ENCODE measurements at places on chromosomes 4 and X.
A peak's percentile ranks its signal among the peaks of the same experiment; 100 is the strongest.

GRCh38 chrX:111180750-111181240 lies 84.8 kb downstream of the PAK3 start:
- no peak overlapping the region for H3K27ac ChIP-seq
- no peaks in the 10 kb centered on the region for H3K36me3 ChIP-seq
- no peak overlapping the region for H3K4me3 ChIP-seq
- no peaks in the 10 kb centered on the region for H3K27me3 ChIP-seq
- no peak for DNase-seq
- H3K4me1 ChIP-seq, result no peaks in the 10 kb centered on the region

GRCh38 chr4:37980246-37980645 lies 20.0 kb downstream of the PTTG2 start:
- no peak overlapping the region for H3K4me3 ChIP-seq
- H3K27me3 ChIP-seq, result no peaks in the 10 kb centered on the region
- no peak for DNase-seq

DNA sequence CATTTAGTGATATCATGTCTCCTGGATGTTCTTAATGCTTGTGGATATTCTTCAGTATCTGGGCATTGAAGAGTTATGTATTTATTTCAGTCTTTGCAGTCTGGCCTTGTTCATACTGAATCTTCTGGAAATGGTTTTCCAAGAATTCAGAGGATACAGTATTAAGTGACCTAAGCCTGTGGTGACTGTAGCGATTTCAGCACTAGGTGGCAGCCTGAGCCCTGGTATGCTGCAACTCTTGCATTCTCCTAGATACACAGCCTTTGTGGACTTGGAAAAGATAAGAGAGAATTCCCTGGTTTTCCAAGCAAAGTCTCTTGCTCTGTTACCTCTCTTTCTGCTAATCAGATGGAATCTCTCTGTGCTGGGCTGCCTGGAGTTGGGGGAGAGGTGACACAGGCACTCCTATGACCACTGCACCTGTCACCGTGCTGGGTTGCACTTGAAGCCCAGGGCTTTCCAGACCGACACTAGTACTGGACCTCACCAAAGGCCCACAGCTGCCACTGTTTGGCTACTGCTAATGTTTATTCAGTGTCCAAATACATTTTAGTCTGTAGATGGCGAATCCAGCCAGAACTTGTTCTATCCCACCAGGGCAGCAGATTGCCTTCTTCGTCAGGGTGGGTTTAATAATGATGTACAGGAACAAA lies 19.3 kb upstream of the SPIN2A start:
- DNase-seq, result no peak
- H3K4me1 ChIP-seq, result no peaks in the 10 kb centered on the region
- no peak overlapping the region for H3K4me3 ChIP-seq

- H3K27ac ChIP-seq, result no peak overlapping the region
- no peaks in the 10 kb centered on the region for H3K36me3 ChIP-seq
- no peak overlapping the region for H3K4me3 ChIP-seq
- no peaks in the 10 kb centered on the region for H3K27me3 ChIP-seq
Measured at GRCh38 chrX:121479406-121479805, 432.0 kb downstream of the GLUD2 start.

GRCh38 chrX:31099536-31100090 lies 27.8 kb upstream of the FTHL17 start:
- no peaks in the 10 kb centered on the region for H3K27me3 ChIP-seq
- DNase-seq, result no peak
- H3K36me3 ChIP-seq, result no peaks in the 10 kb centered on the region
- no peaks in the 10 kb centered on the region for H3K4me1 ChIP-seq

DNA sequence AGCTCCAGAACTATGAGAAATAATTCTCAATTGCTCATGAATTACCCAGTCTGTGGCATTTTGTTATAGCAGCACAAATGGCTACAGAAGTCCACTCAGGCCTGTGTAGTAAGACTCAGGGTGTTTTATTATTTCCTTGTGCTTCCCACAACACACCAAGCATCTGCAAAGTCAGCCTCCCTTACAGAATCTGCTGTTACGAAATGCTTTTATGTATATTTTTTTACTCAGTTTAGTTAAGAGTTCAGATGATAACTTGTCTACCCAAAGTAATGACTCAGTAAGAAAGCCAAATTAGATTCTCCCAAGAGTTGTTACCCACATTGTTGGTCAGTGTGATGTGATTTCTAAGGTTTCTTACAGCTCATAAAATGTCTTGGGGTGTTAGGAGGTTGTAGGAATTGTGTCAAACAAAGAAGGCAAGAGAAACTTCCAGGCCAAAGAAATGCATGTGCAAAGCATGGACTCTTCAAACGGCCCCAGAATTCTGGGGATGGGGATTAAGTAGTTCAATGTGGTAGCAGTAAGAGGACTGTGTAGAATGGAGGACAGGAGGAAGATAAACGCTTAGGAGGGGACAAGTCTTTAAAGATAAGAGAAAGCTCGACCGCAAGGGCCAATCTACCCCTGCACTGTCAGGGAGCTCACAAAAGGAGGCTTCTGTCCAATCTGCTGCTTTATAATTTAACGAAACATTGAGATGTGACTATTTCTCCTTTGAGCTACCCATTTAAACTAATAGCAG lies 35.4 kb upstream of the TMEM184C start:
- H3K36me3 ChIP-seq, result no peaks in the 10 kb centered on the region
- no peaks in the 10 kb centered on the region for H3K27me3 ChIP-seq
- H3K27ac ChIP-seq, result no peak overlapping the region
- H3K4me1 ChIP-seq, result no peaks in the 10 kb centered on the region
- DNase-seq, result no peak
- H3K4me3 ChIP-seq, result no peak overlapping the region

DNA sequence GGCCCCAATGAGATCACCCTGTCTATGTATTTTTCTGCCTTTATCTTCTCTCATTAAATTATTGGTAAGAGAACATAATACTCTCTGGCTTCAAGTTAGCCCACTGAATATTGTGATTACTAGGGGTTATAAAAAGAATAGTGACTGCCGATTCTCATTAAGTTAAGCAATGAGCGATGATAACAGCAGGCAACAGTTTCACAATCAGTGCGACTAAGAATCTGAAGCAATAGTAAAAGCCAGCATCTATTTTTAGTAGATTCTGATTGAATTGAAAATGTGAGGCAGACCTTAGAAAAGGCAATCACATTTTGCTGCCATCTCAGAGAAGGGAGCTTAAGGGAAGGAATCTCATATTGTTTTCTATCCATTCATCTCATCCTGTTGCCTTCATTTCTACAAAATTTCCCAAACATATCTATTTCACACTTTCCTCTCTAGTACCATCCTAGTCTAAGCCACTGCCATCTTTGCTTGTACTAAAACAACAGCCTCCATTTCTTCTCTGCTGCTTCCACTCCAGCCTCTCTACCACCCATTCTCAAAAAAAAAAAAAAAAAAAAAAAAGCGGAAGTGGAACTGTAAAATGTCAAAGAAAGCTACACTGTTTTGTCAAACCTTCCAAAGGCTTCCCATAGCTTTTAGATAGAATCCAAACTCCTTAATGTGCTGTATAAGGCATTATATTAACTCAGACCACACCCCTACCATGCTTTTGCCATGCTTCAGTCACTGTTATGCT lies 17.4 kb downstream of the GABRA4 start:
- no peaks in the 10 kb centered on the region for H3K27me3 ChIP-seq
- H3K36me3 ChIP-seq, result no peaks in the 10 kb centered on the region
- no peaks in the 10 kb centered on the region for H3K4me1 ChIP-seq
- H3K27ac ChIP-seq, result no peak overlapping the region
- DNase-seq, result no peak
- H3K4me3 ChIP-seq, result no peak overlapping the region

DNA sequence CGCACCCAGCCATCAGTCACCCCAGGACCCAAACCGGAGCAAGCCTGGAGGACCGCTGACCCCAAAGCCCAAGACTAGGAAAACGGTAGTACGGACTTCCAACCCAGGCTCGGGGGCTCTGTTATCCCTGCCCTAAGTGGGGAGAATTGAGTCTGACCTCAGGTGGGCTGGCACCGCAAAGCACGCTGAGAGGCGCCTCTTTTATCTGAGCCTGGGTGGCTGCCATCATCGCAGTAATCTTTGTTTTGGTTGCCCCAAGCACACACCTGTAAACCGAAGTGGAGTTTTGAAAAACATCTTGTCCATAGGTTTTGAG lies 894 bp upstream of the SH3RF1 start:
- H3K4me3 ChIP-seq, result peak overlapping the region; percentile 98
- no peaks in the 10 kb centered on the region for H3K4me1 ChIP-seq
- H3K27ac ChIP-seq, result peak overlapping the region; percentile 45
- DNase-seq, result no peak
- no peaks in the 10 kb centered on the region for H3K36me3 ChIP-seq

- no peak overlapping the region for H3K4me3 ChIP-seq
- H3K27ac ChIP-seq, result no peak overlapping the region
- no peak for DNase-seq
- no peaks in the 10 kb centered on the region for H3K4me1 ChIP-seq
Measured at GRCh38 chrX:3295731-3296130, 50.7 kb downstream of the MXRA5 start.

All from aorta (tissue), 5 donors.